Urothelium cell line (cell line): ENCODE measurements at places on chromosomes 2 and 18.

DNA sequence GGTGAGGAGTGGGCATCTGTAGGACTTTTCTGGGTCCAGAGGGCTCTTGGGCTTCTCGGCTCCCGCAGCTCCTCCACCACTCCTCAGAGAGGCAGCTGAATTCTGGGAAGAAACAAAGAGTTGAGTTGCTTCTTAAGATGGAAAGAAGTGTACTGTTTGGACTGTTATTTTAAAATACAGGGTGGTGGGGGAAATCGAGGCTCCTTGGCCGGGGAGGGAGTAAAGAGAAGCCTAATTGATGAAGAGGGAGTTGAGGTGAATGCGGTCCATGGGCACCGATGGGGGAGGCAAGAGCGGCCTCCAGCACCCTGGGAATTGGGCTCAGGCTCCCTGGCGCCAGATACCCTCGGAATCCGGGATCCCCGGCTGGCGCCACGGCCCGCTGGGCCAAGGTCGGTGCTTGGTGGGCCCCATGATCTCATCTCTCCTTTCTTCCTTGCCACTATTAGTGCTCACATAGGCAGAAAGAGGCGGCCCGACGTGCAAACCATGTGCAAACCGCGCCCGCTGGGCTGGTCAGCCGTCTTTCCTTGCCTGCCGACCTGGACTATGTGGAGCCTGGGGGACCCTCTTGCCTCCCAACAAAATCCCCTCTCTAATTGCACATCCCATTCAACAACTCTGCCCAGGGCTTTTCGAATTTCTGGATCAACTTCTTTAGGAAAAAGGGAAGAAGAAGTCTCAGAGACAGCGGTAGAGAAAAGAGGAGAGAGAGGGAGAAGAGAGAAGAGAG is 604 bp upstream of the SIX3 start:
- DNase-seq: no peak

DNA sequence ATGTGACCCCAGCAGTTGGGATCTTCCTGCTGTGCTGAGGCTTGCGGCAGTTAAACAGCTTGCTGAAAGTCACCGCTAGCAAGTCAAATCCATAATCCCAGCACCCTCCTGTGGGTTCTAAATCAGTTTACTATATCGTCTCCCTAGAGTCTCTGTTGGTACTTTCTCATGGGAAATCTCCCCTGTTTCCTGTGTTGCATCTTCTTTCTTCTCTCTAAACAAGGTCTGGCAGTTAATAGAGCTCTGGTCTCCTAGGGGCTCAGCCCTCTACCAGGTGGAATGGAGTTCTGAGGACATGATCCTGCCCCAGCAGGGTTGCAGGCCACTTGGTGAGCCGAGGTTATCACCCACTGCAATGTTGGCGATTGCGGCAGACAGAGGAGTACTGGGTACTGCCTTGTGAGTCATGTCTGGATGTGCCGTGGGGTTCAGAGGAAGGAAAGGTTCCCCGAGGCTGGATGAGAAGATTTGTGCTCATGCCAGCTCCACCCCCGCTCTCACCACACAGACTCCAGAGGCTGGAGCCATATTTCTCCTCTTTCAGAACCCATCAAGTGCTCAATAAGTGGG is 59.4 kb upstream of the SIX2 start:
- no peak for DNase-seq

DNA sequence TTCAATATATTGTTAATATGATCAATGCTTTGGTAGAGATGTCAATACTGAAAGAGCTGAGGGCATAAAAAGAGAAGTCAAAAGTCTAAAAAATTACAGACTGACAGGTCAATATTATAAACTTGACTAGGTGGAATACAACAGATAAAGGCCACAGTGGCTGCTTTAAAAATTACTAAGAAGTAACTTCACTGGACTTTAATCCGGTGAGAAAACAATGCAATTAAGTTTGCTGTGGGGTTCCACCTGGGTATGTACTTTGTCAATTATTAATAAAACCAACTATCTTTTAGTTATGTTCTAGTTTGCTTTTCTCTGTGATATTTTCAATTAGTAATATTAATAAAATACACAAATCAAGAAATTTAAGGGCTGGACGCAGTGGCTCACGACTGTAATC is 44.7 kb downstream of the RAPH1 start:
- no peak for DNase-seq

GRCh38 chr2:7825591-7826312 is 856.1 kb upstream of the ID2 start:
- DNase-seq: peak; percentile 76

- no peak for DNase-seq
These were observed 106.1 kb downstream of the IRS1 start for GRCh38 chr2:226693521-226693920.

DNA sequence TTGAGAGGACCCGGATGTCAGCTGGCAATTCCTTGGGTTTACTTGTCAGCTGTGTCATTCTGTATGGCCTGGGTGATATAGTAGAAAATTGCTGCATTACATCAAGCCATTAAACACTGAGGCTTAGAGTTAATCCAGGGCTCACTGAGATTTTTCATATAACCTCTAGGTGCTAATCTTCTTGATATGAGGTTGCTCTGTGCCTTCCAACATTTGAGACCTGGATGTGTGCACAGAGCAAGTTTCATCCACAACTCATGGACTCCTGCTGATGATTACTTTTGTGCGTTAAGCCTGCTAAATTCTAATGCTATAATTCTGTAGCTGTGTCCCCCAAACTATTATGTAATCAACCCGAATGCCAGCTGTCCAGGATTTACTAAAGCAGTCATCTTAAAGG is 178.4 kb upstream of the CDH20 start:
- no peak for DNase-seq

DNA sequence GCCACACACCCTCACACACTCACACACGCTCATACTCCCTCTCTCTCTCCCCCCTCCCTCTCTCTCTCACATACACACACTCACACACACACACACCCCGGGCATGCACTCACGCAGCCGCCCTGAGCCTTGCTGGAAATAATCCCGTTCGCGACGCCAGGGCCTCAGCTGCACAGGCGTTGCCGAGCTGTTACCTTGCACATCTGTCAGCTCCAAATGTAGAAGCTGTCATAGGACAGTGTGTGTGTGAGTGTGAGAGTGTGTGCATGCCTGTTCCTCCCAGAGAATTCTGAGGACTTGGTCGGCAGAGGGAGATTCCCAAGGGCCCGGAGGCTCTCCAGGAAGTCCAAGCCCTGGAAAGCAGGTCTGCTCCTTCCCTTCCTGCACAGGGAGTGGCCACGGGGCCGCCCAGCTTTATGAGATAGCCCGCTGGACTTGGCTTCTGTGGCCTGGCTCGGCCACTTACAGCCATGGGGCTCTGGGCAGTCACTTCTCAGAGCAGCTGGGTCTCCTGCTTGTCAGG is 8.6 kb downstream of the SPR start:
- no peak for DNase-seq

DNA sequence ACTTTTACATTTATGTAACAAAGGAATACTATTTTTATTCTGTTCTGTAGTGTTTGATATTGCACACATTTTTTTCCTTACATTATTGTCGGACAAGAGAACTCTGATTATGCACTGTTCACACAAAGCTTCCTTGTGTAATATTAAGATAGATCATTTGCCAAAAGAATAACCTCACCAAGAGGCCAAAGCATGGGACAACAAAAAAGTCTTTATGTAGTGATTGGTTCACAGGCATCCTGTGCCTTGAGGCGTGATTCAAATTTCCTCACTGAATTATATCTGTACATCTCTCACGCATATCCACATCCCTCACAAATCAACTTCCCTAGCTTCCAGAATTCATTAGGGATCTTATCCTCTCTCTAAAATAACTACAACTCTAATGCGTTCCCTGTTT is 642.7 kb downstream of the NR4A2 start:
- DNase-seq: no peak

DNA sequence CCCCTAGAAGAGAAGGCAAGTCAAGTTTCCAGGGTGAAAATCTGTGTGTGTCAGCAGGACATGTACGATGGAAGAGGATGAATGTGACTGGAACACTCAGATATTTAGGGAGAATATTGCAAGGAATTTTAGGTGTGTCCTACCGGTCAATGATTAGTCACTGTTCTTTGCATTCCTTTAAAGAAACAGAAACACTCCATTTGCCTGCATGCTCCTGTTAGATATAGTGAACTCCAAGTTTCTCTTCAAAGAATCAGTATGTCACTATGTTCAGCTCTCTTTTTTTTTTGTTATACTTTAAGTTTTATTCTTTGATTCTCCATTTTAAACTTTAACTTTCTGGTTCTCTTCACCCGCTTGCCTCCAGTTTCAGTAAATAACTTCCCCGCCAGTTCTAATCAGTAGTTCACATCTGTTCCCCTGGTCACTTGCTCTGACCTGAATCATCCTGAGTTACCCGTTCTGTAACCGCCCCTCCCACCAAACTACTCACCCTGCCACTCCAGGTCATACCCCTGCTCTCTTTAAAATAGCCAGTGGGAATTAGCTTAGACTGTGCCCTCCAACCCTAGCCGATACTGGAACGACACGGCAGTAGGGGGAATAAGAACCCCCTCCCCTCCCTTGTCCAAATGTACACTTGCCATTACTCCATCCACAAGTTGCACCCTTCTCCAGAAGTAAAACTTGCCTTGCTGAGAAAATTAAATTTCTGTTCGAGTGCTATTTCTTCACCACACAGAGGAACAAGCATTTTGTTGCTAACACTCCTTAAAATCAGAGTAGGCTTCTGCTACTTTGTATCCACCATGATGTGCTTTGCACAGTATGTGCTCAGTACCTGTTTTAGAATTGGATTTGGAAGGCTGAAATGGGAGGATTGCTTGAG is 268.4 kb downstream of the METTL4 start:
- peak; percentile 88 for DNase-seq

GRCh38 chr2:172749388-172749787 is 13.7 kb downstream of the RAPGEF4 start:
- DNase-seq: no peak

DNA sequence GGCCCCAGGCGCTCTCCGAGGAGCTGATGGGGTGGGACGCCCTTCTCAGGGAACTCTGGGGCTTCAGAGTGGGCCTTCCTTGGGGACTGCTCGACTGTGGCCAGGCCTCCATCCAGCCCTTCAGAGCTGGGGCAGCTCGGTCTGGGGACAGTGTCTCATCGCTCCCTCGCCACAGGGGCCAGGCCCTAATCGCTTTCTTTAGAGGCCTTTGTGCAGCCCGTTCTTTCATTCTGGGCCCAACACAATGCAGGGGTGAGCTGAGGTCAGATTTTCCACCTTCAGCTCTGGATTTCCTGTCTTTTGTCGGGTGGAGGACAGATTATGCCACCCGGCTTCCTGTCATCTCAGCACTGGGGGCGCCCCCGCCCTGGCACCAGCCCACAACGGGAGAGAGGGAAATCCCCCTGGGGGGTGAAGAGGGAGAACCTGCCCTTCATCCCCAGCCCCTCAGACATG is 25.2 kb downstream of the MYCN start:
- no peak for DNase-seq

- no peak for DNase-seq
These were observed 2.5 kb upstream of the SERPINE2 start for GRCh38 chr2:224041554-224041953.

GRCh38 chr18:24118750-24119577 is 19.9 kb upstream of the CABYR start:
- peak; percentile 6 for DNase-seq

GRCh38 chr18:616380-616995 is 19.7 kb downstream of the CLUL1 start:
- DNase-seq: peak; percentile 64

DNA sequence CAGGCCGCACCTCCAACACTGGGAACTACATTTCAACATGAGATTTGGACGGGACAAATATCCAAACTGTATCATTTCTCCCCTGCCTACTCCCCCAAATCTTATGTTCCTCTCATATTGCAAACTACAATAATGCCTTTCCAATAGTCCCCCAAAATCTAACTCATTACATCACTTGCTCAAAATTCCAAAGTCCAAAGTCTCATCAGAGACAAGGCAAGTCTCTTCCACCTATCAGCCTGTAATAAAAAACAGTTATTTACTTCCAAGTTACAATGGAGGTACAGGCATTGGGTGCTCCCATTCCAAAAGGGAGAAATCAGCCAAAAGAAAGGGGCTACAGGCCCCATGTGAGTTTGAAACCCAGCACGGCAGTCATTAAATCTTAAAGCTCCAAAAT is 12.6 kb upstream of the UGT1A8 start:
- DNase-seq: no peak

- no peak for DNase-seq
These were observed 36.5 kb upstream of the CDH19 start for GRCh38 chr18:66640431-66640830.
